ENCODE measurements at places on chromosomes 1 and 21.

- DNase-seq: no peak
These were observed 84.8 kb upstream of the GNG12 start for GRCh38 chr1:67918067-67918466.

GRCh38 chr1:29984862-29985605 is 738.4 kb downstream of the MATN1 start:
- DNase-seq: no peak

- DNase-seq: no peak
These were observed 66.4 kb upstream of the NEK2 start for GRCh38 chr1:211741788-211742187.

GRCh38 chr1:38475624-38476005 is 384.0 kb downstream of the RRAGC start:
- no peak for DNase-seq

GRCh38 chr1:175914115-175914514 is 170.7 kb upstream of the TNR start:
- DNase-seq: no peak

DNA sequence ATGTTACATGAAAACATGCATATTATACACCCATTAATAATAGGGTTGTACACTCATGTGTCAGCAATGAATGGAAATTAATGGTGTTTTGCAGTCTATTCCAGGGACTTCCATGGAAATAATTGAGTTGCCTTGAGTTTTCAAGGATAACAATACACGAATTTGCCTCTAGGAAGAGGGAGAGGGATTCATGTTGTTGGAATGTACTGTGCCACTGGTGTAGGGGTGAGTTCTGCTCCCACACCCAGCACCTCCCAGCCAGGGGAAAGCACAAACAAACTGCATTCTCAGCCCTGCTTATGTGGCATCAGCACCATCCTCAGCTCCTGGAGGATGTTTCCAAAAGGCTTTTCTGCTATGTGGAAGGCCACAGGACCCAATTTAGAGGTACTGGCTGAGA is 57.8 kb downstream of the BCAR3 start:
- DNase-seq: no peak

DNA sequence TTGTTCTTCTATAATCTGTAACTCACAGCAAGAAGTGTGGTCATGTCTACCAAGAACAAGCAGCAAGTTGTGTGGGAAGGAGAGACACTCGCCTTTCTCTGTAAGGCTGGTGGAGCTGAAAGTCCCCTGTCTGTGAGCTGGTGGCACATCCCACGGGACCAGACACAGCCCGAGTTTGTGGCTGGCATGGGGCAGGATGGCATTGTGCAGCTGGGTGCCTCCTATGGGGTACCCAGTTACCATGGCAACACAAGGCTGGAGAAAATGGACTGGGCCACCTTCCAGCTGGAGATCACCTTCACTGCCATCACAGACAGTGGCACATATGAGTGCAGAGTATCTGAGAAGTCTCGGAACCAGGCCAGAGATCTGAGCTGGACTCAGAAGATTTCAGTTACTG is 15.5 kb downstream of the CD101 start:
- DNase-seq: no peak

DNA sequence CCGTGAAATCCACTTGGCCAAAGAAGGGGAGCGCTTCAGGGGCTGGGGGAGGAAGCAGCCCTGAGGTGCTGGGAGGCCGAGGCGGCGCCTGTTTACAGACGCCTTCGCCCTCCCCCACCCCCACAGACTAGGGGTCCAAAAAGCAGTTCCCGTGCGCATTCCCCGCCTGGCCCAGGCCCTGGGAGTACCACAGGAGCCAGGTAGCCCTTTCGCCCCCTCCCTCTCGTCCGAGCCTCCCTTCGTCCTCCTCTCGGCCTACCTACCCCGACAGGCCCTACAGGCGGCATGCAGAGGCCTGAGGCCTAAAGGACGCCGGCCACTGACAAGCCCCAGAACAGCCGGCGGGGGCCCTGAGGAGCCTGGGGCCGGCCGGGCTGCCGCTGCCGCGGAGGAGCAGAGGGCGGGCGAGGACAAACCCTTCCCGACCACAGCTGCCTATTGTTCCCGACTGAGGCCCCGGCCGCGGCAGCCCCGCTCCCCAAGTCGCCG is 522 bp downstream of the RC3H1 start:
- peak; percentile 51 for DNase-seq

DNA sequence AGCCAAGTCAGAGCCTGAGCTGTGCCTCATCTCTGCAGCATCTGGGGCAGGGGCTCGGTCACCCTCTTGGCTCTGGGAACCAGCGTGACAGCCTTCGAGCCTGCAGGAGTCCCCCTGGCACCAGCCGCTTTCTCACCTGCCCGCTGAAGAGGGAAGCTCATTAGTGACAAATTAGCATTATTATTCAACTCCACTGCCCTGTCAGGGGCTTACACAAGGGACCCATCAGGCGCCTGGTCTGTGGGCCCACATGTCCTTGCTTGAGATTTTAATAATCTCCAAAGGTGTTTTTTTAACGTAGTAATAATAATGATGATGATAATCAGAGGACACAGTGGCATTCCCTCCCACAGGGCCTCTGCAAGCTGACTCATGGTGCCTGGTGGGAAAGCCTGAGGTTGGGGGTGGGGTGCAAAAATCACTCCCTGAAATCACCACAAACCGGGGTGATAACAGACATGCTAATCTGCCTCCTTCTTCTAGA is 98.1 kb upstream of the IGSF21 start:
- no peak for DNase-seq

GRCh38 chr1:200223207-200223606 is 186.6 kb downstream of the ZNF281 start:
- DNase-seq: no peak

DNA sequence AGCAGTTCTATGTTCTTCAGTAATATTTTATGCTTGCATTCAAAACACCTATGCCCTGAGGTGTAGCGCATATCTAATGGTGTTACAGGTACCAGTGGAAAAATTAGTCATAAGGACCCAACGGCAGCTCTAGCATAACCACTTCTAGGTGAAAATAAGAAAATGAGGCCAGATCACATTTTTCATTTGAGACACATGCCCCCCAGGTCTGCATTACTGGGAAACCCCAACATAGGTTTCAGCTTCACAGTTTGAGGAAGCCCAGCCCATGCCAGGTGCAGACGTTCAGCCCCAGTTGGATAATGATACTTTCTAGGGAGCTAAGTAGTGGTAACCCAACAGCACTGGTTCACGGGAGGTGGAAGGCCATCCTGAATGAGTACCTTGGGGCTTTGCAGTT is 129.8 kb downstream of the CNIH3 start:
- DNase-seq: no peak

DNA sequence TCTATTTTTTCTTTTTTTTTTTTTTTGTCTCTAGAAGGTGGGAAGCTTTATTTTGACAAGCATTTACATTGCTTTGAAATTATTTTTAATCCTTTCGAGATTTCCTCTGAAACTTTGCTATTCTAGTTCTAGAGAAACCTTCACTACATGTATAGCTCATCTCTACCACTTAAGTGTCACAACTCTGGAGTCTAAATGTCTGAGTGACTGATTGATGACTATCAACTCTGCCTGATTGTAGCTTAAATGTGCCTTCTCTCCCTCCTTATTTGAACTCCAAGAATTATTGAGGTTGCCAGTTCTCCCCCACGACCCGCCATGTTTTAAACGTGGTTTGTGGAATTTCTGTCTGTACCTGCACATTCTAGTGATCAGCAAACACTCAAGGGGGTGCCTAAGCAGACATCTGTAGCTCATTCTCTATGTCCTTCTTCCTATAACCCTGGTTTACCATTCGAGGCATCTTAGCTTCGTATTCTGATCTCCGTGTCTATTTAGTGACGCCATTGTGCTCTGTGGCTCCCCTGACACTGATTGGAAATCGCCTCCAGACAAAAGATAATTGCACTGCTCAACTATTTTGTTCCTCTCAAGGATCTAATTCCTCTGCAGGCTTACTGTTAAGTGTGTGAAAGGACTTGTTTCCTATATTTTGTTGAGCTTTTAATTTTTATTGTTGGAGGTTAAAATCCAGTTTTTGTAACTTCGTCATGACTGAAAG is 1570.6 kb downstream of the BRINP3 start:
- no peak for DNase-seq

DNA sequence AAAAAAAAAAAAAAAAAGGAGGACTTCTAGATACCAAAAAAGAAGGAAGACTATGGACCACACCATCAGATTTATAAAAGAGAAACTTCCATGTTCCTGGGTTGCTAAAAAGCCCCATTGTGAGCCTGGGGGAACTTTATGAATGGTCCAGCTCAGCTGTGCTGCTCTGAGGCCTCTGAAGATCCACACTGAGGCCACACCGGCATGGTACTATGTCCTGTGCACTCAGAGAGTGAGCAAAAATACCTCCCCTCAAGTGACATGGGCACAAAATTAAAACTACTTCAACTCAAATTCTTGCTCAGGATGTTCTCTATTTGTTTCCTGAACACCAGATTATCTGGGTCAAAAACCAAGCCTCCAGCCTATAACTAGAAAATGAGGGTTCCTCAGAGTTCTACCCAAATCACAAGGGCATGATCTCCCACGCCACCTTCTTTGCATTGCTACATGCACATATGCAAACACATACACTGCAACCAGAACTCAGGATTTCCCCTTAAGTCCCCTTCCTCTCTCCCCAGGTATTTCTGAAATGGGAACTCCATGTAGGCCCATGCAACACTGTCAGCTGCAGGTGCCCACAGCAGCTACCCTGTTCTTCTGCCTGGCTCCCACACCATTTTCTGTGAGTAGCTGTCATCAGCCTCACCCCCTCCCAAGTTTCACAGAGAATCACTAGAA is 94.4 kb downstream of the SH3GLB1 start:
- DNase-seq: no peak

- DNase-seq: no peak
These were observed 282.2 kb downstream of the RRAGC start for GRCh38 chr1:38577385-38577784.

DNA sequence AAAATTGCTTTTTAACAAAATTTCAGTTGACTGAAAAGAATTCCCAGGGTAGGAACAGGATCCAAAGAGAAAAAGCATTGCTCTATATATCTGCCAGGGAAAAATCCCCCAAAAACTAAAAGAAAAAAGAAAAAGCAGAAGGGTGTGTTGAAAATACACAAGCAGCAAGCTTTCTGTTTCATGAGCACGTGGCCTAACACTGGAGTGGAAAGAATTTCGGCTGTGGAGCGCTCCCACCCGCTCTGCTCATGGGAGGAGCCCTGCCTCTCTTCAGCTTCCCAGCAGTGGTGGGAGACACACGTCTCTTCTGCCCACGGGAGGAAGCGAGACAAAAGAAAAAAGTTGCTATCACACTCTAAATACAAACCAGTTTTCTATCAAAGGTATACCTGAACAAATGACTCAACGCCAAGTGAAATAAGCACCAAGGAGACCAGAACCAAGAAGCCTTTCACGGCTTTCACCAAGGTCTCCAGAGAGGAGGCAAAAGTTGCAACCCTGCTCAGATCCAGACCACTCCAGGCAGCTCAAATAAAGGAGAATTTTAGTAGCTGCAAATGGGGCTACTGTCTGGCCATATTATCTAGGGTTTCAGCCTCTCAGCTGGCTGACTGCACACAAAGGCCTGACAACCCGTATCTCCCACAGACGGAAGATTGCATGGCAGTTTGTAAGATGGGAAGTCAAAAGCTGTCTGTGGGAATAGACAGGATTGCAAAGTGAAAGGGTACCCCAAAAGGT is 29.5 kb upstream of the ZNF496 start:
- no peak for DNase-seq

GRCh38 chr1:211915924-211916323 is 85.4 kb upstream of the LPGAT1 start:
- DNase-seq: no peak

GRCh38 chr1:106637566-106637965 is 418.9 kb upstream of the PRMT6 start:
- no peak for DNase-seq

- DNase-seq: no peak
These were observed 77.6 kb downstream of the MORN1 start for GRCh38 chr1:2313651-2314261.

GRCh38 chr1:17460219-17460618 is 20.7 kb upstream of the RCC2 start:
- DNase-seq: no peak

Data from CD4-positive, alpha-beta T cell treated with Interleukin-6 for 4 hours (primary cell).